ENCODE measurements at places on chromosomes 5 and 9. TPM values are rescaled to one million over a fixed set of nuclear protein-coding genes. Genes with fewer than 3 reads are reported as not detected.

- peaks cover 42% of the 10 kb centered on the region for H3K36me3 ChIP-seq
- DNase-seq, result no peak
- H3K27me3 ChIP-seq, result no peaks in the 10 kb centered on the region
- H3K4me3 ChIP-seq, result no peak overlapping the region
- no peak overlapping the region for H3K27ac ChIP-seq
- H3K4me1 ChIP-seq, result no peaks in the 10 kb centered on the region
Observed at GRCh38 chr9:92853716-92854115, 24.1 kb downstream of the ZNF484 start.

DNA sequence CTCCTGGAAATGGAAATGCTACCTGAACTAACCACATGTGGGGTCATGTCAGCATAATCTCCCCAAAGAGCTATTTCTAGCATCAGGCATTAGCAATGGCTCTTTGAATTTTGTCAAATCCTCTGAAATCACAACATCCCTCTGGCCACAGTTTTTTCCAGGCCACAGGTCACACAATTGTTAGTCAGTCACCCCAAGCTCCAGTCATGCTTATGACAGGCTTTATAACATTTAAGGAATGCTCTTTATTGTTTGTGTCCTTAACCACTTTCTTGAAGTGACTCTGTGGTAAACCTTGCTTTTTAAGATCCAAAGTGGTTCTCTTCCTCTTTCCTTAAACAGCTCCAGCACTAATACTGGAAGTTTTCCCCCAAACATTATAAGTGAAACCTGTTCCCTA lies 169.2 kb upstream of the HMHB1 start:
- H3K27me3 ChIP-seq, result no peaks in the 10 kb centered on the region
- peaks cover 3% of the 10 kb centered on the region for H3K4me1 ChIP-seq
- H3K36me3 ChIP-seq, result no peaks in the 10 kb centered on the region
- H3K4me3 ChIP-seq, result no peak overlapping the region
- H3K27ac ChIP-seq, result no peak overlapping the region

DNA sequence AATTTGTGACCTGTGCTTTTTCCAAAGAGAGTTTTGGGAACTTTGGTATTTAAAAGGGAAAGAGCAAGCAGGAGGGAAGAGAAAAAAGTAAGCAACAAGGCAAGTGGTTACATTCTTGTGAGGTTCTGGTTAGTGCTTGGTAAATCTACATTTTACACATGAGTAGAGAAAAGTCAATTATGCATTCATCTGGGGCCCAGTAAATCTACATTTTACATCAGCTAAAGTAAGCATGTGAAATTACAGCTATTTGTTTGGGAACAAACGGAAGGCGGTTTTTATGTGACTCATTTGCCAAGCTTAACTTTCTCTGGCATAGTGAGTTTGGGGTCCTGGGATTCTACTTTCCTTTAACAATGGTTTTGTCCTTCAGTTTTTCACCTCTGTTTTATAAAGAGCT lies 102.2 kb downstream of the SNX18 start:
- no peak overlapping the region for H3K4me3 ChIP-seq
- DNase-seq, result no peak
- H3K36me3 ChIP-seq, result no peaks in the 10 kb centered on the region
- peaks cover 44% of the 10 kb centered on the region for H3K4me1 ChIP-seq
- H3K27me3 ChIP-seq, result no peaks in the 10 kb centered on the region
- peak overlapping the region; percentile 56 for H3K27ac ChIP-seq

- no peaks in the 10 kb centered on the region for H3K4me1 ChIP-seq
- H3K27me3 ChIP-seq, result no peaks in the 10 kb centered on the region
- H3K36me3 ChIP-seq, result no peaks in the 10 kb centered on the region
Observed at GRCh38 chr9:99253772-99254431, 31.8 kb downstream of the SEC61B start.

DNA sequence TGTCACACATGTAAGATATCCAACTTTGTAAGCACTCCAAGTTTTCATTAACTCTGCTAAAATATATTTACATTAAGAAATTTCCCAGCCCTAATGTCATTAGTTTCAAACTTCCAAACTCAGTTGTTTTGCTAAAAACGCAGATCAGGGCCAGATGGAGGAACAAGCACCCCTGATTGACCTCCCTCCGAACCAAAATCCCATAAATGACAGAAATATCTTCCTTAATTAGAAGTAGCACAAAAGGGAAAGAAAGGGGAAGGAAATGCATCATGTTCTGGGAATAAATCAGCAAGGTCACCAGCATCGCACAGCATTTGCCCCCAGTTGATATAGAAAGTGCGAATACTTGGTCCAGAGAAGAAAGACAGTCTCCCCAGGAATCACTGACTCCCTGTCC lies 61.4 kb upstream of the RUFY1 start:
- DNase-seq, result no peak
- H3K4me3 ChIP-seq, result no peak overlapping the region
- H3K36me3 ChIP-seq, result no peaks in the 10 kb centered on the region
- no peaks in the 10 kb centered on the region for H3K4me1 ChIP-seq
- H3K27me3 ChIP-seq, result no peaks in the 10 kb centered on the region

DNA sequence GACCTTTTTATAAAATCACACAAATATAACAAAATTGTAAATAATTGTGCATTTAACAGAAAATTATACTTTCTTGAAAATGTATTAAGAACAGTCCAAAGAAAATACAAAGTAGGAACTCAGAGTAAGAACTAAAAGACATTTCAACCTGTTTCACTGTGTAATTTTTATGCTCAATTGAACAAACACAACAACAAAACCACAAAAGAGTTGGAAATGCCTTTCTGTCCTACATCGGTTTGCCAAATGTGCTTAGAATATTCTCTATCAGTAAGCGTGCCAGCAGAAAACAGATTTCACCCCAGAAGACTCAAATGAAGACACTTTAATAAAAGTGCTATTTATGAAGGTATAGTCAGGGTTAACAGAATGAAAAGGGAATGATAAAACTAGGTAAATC lies 592.1 kb downstream of the PRELID2 start:
- H3K4me3 ChIP-seq, result no peak overlapping the region
- no peaks in the 10 kb centered on the region for H3K27me3 ChIP-seq
- no peak overlapping the region for H3K27ac ChIP-seq
- H3K36me3 ChIP-seq, result no peaks in the 10 kb centered on the region
- DNase-seq, result no peak

DNA sequence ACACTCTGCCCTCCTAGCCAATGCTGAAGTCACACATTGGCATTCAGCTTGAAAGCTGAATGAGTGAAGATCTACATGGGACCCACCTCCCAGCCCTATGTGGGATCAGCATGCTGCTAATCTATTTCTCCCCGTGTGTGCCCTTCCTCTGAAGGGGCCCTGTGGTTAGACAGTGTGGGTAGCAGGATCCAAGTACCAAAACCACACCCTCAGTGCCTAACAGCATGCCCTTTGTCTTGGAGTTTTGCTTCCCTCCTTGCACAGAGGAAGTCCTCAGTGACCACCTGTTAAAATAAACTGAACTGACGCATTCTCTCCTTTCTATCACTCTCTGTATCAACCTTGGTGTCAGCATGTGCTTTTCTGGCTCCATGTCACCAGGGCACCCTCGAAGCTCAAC lies 25.0 kb downstream of the SH3TC2 start:
- no peak overlapping the region for H3K27ac ChIP-seq
- no peaks in the 10 kb centered on the region for H3K4me1 ChIP-seq
- DNase-seq, result no peak
- H3K36me3 ChIP-seq, result no peaks in the 10 kb centered on the region
- H3K27me3 ChIP-seq, result no peaks in the 10 kb centered on the region

DNA sequence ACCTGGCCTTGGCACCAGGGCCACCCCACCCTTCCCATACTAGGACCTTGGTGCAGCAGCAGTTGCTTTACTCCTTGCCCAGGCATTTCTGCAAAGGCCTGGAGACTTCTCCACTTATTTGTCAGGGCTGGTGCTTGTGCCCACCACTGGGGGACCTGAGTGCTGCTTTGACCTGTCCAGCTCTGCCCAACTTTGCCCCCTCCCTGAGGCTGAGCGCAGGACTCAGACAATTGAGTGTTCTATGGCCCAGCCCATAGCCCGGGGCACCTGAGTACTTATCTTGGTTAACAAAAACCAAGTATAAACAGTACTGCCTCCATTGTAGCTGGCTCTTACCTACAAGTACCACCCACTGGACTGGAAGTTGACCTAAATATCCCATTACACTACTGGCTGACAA lies 406.1 kb upstream of the CHD1 start:
- no peak overlapping the region for H3K4me3 ChIP-seq
- no peaks in the 10 kb centered on the region for H3K27me3 ChIP-seq
- DNase-seq, result no peak
- H3K36me3 ChIP-seq, result no peaks in the 10 kb centered on the region
- H3K27ac ChIP-seq, result no peak overlapping the region
- no peaks in the 10 kb centered on the region for H3K4me1 ChIP-seq

DNA sequence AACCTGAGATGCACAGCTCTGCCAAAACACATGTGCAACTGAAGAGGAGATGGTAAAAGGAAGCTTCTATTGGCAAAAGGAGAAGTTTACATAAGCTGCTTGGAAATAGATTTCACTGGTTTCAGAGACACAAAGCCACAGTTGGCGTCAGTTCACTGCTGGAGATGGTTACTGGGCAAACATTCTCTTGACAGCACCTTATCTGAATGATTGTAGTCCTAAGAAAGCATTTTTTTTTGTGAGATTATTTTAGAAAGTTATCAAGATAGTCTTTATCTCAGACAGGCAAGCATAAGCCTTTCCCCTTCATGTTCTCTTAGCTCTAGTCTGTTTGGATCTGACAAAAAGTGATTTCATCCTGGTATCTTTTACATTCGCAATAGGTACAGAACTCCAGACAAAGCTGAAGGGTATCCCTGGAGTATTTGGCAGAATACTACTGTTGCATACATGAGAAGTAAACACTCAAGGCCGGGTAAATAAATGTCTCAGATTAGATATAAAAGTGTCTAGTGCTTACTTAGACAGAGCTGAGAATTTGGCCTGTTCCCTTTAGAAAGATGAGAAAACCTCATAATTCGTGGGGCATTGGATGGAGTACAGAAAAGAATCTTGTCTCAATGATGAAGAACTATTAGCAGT lies 1668.0 kb upstream of the NUDT12 start:
- no peak overlapping the region for H3K4me3 ChIP-seq
- H3K27ac ChIP-seq, result no peak overlapping the region
- H3K4me1 ChIP-seq, result no peaks in the 10 kb centered on the region
- H3K36me3 ChIP-seq, result no peaks in the 10 kb centered on the region

DNA sequence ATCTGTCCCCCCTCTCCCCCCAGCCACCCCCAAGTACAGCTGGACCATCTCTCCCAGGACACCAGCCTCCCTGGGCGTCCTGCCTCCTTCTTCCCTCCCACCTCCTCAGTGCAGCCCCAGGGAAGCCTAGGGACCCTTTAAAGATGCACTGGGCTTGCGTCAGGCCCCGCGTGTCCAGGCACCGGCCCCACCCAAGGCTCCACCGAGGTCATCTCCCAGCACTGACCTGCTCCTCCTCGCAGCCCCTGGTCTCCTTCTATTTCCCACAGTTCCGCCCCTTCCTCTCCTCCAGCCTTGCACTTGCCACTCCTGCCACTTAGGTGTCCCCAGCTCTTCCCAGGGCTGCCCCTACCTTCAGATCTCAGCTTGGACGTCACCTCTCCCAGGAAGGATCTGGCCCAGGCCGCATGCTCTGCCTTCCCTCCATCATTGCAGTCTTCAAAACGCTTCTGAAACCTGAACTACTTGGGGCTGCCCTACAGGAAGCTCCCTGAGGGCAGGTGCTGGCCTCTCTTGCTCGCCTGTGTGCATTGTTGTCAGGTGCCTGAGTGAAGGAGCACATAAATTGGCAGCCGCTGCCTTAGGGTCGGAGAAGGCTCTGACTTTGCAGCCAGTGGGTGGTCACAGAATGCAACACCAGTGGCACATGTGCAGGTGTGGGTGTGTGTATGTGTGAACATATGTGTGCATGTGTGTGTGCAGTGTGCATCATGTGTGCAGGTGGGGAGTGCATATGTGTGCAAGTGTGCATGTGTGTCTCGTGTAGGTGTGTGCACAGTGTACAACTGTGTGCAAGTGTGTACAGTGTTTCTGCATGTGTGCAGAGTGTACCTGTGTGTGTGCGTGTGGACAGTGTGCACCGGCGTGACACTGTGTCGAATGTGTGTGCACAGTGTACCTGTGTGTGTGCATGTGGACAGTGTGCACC lies 152.9 kb downstream of the C9orf50 start:
- H3K36me3 ChIP-seq, result no peaks in the 10 kb centered on the region
- peaks cover 43% of the 10 kb centered on the region for H3K4me1 ChIP-seq
- no peak overlapping the region for H3K27ac ChIP-seq
- no peaks in the 10 kb centered on the region for H3K27me3 ChIP-seq
- no peak for DNase-seq
- no peak overlapping the region for H3K4me3 ChIP-seq

The GFI1B gene
- not detected for total RNA-seq

The GARIN3 gene
- total RNA-seq, result not detected

Data from thyroid gland (tissue), 4 donors.